ENCODE measurements at places on chromosomes 7 and 10.

DNA sequence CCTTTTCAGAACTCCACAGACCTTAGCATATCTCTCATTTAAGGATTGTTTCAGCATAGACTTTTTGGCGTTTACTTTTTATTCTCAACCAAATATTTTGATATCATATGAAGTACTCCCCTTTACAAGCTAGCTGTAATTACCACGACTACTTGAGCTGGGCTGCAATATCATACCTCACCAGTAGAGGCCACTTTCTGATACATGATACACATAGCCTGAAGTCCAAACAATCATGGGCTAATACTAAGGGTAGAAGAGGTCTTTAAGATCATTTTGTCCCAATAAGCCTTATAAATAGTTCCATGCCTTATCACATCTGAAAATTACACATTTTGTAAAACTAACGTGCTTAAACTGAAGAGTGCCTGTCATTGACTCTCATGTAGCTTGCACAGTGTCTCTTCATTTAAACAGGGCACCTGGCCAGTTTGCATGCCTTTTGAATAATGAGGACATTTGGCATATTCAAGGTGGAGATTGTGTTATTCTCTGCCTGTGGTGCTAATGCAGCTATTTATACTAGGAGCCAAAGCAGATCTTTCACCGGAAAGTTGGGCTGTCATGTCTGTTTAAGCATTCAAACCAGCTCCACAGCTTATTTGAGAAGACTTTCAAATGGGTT is 403.7 kb upstream of the ZMIZ1 start:
- no peak for DNase-seq

GRCh38 chr10:66555061-66555460 is 370.8 kb upstream of the LRRTM3 start:
- DNase-seq = no peak

GRCh38 chr10:131128731-131129130 is 182.8 kb downstream of the TCERG1L start:
- DNase-seq = no peak

DNA sequence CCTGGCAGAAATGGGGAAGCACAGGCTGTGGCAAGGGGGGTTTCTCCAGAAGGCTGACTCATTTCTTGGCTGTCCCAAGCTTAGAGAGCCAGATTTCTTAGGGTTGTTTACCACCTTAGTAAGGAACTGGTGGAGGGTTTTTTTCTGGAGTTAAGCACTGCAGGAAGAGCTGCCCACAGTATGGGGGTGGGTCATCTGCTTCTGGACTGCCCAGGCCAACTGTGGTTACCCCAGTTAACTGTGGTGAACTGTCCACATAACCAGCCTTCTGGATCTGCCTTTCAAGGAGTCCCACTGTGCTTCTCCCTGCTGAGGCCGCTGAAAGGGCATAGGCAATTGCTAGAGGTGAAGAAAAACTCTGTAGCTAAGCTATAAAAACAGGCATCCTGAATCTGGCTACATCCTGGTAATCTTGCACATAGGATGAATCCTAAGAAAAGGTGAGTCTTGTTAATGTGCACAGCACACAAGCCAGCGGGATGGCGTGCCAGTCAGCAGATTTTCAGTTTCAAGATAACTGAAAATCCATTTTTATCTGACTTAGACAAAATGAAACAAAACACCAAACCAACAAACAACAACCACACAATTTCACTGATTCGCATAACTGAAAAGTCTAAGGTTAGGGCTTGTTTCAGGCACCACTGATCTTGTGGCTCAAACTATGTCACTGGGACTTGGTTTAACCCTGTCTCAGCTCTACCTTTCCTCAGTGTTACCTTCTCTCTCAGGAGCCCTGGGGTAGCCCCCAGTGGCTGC is 21.6 kb upstream of the TSPAN33 start:
- no peak for DNase-seq

GRCh38 chr10:68103901-68104300 is 5.4 kb upstream of the MYPN start:
- no peak for DNase-seq

DNA sequence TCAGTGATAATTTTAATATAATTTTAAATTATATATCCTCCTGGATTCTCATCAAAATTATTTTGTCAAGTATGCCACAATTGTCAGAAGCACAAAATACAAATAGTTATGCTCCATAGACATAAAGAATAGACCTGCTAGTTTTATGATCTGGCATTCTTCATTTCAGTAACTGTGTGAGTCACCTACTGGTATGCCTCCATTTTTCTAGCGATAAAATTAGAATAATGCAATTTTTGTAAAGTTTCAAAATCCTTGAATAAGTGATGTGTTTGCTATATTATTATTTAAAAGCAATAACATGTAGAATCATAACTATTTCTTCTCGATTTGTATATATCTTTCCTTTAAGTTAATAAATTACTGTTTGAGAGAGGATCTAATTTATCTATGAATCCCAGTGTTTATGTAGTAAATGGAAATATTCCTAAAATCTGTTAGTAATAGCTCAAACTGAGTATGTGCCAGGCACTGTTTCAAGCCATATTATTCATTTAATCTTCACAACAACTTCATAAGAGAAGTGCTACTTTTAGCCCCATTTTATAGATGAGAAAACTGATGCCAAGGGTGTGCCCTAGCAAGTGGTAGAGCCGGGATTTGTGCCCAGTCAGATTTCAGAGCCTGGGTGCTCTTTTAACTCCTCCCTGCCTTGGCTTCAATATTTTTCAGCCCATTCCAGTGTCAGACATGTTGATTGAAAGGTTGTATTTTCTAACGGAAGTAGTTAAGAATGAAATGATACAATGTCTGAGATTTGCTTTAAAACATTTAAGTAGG is 38.4 kb downstream of the NET1 start:
- DNase-seq = no peak

DNA sequence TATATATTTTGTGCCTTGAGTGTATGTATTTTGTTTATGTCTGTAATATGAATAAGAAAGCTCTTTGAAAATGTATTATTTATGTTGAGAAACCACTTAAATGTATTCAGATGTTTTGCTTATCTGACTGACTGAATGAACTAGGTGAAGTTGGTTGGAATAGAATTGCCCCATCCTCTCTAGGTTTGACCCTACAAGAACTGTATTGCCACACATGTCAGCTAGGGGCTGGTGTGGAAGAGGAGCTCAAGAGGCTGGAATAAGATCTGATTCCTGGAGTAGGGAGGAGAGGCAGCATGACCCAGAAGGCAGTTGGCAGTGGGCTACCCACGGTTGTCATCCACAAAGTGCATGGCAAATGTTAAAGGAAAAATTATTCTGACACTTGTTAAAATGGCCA is 9.1 kb downstream of the SSMEM1 start:
- DNase-seq = no peak

DNA sequence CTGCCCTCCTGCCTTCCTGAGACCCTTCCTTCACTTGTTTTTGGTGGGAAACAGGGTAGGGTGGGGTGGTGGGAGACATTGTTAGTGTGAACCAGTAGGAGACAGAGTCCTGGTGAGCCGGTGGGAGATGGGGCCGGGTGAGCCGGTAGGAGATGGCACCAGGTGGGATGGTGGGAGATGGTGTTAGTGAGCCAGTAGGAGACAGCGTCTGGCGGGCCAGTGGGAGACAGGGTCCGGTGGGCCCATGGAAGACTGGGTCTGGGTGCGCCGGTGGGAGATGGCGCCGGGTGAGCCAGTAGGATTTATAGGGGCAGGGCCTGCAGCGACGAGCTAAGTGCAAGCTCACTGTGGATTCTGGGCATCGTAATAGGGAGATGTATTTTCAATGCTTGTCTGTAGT is 116.8 kb downstream of the TRRAP start:
- DNase-seq = no peak

DNA sequence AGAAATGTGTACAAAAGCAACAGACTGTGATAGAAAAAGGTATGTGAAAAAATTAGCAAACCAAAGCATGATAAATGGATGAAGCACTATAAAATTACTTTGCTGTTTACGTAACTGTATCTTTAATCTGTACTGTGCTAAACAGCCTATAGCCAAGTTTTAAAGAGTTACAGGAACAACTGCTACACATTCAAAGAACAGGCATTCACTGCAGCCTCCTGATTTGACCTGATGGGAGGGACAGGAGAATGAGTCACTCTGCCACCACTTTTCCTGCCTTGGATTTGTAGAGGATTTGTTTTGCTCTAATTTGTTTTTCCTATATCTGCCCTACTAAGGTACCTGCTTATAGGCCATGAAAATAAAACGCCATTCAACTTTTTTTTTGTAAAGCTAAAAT is 116.1 kb downstream of the FANK1 start:
- DNase-seq = no peak

GRCh38 chr7:16463949-16464715 is 1.4 kb downstream of the SOSTDC1 start:
- DNase-seq = no peak

DNA sequence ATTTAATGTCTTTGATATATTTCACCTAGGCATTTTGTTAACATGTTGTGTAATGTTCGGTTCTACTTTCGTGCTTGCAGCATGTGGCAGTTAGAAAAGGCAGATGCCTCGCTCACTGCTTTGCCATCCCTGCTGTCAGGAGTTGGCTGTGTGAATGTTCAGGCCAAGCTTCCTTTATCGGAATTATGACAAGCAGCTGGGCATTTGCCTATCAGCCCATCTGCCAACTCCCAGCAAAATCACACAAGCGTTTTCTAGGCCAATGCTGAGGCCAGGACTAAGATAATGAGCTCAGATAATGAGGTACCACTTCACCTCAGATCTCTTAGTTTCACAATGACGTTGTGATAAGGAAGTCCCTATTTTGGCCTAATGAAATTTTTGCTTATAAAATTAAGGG is 212.7 kb upstream of the FAM3C start:
- DNase-seq = no peak

- no peak for DNase-seq
Observed at GRCh38 chr10:115092258-115092554, 959 bp upstream of the ATRNL1 start.

- DNase-seq = no peak
Observed at GRCh38 chr7:79091661-79092060, 361.8 kb downstream of the MAGI2 start.
